NCI-H1417 treated with DMSO at 0.1 percent for 48 hours (cell line): ENCODE measurements at places on chromosomes 6 and 20.

GRCh38 chr6:87618531-87618930, 28.6 kb downstream of the ORC3 start:
- no peak for DNase-seq

GRCh38 chr20:59124296-59125029, 39.2 kb upstream of the ZNF831 start:
- DNase-seq, result no peak

GRCh38 chr6:1187293-1188131, 124.4 kb upstream of the FOXQ1 start:
- no peak for DNase-seq

GRCh38 chr20:50099565-50099991, 13.4 kb downstream of the UBE2V1 start:
- no peak for DNase-seq

DNA sequence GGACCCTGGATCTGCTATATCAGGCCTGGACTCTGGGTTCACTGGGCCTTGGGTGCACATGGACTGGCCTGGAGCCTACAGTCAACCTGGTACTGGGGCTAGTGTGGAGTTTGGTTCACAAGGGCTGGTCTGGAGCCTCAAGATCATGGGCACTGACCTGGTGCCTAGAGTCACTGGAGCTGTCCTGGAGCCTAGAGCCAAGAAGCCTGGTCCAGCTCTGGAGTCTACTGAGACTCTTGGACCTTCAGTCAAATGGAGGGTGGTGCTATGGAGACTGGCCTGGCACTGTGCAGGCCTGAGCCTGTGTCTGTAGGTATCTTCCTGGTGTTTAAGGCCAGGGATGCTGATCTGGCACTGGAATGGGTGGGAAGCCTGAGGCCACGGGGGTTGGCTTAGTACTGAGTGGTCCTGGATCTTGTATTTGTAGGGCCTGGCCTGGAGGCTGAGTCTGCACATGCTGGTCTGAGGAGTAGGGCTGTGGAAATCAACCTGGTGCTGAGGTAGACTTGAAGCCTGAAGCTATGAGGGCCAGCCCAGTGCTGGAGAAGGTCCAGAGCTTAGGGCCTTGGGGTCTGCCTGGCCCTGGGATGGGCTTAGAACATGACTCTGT, 16.5 kb upstream of the WFDC9 start:
- DNase-seq, result no peak

DNA sequence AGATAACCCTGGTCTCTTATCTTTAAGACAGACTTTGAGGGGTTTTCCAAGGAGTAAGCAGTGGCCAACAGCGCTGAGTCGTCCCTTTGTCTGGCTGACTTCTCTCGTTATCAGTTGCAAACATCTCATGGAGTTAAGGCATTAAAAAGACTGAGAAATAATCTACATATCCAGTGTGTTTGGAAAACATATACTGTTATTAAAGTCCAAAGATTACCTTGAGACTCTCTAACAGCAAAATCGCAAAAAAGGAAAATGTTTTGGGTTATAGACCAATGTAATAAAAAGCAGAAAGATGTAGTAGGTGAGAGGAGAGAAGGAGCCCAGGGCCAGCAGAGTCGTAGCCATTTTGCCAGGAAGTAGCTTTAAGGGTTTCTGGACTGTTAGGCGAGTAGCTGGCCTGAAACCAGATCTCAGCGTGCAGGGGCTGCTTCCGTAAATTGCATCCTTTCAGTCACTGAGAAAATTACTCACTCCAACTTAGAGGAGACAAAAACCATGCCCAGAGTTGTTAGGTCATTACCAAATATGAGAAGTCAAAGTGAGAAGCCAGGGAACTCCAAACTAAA, 24.6 kb downstream of the MYLK4 start:
- DNase-seq, result no peak
